ENCODE measurements at places on chromosomes 12 and 14. TPM values are rescaled to one million over a fixed set of nuclear protein-coding genes. Genes with fewer than 3 reads are reported as not detected.

OAS3 gene
- total RNA-seq: 23.1 TPM

GRCh38 chr12:52145228-52146088, 46.4 kb downstream of the KRT80 start:
- H3K4me1 ChIP-seq: no peaks in the 10 kb centered on the region
- no peak for DNase-seq
- H3K27me3 ChIP-seq: peaks cover 5% of the 10 kb centered on the region
- H3K4me3 ChIP-seq: no peak overlapping the region
- H3K36me3 ChIP-seq: no peaks in the 10 kb centered on the region

- no peaks in the 10 kb centered on the region for H3K4me1 ChIP-seq
- H3K27ac ChIP-seq: no peak overlapping the region
- H3K4me3 ChIP-seq: no peak overlapping the region
- H3K36me3 ChIP-seq: no peaks in the 10 kb centered on the region
- DNase-seq: no peak
Observed at GRCh38 chr12:2083561-2083960, 30.8 kb downstream of the CACNA1C start.

DNA sequence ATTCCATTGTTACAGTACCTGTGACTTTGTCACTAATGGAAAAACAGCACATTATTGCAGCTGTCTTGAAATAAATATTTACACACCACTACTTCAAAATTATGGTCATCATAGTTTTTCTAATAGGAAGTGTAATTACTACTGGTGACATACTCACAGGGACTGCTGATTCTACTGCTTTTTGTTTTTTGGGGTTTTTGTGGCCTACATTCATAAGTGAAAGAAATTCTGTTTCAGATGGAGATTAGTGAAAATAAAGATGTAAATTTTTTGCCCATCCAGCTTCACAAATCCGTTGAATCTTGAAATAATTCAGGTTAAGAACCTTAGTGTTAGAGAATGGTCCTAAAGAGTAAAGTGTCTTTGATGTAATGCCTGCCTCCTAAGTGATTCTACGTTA, 17.5 kb downstream of the KNTC1 start:
- DNase-seq: no peak
- H3K4me3 ChIP-seq: no peak overlapping the region
- H3K27ac ChIP-seq: peak overlapping the region; percentile 82
- no peaks in the 10 kb centered on the region for H3K27me3 ChIP-seq
- H3K36me3 ChIP-seq: peaks cover 29% of the 10 kb centered on the region

DNA sequence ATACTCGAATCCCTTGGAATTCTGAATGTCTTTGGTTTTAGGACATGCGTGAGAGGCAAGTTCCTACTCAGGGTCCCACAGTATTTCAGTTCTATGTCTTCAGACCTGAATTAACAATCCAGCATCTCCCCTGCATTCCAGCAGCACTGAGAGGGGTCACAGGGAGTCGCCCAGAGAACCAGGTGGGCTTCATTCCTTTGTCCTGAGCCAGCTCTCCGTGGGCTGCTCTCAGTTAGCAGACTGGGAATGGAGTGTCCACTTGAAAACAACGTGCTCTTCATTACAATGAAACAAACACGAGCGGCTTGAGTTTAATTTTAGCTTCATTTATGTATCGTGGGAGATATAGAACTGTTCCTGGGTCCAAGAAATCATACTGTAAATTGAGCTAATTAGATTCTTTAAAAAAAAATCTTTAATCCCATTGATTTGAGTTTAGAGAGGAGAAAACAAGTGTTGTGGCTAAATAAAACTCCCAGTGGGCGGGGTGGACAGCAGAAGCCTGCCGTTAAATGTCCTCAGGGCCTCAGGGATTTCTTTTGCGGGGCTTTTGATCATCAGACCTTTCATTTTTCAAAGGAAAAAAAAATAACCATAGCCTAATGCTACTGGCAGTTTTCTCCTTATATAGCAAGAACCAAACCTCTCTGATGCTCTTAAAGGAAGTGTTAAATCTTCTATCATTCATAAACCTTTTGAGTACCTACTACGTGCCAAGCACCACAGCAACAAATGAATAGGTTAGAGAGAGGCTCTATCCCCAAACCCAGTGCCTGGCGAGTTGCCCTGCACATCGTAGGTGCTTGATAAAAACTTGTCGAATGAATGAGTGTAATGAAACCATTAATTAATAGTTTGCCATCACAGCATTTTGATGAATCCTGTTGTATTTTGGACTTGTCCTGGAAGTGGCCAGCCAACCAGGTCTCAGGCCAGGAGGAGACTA, 140.4 kb downstream of the CHST11 start:
- no peak for DNase-seq
- peaks cover 7% of the 10 kb centered on the region for H3K36me3 ChIP-seq
- H3K27ac ChIP-seq: peak overlapping the region; percentile 54
- H3K27me3 ChIP-seq: no peaks in the 10 kb centered on the region

GRCh38 chr12:78164154-78164553, 333.5 kb downstream of the NAV3 start:
- H3K4me1 ChIP-seq: no peaks in the 10 kb centered on the region
- H3K27ac ChIP-seq: no peak overlapping the region
- no peaks in the 10 kb centered on the region for H3K27me3 ChIP-seq
- no peak overlapping the region for H3K4me3 ChIP-seq

GRCh38 chr12:113171543-113171942, 13.7 kb downstream of the DDX54 start:
- H3K36me3 ChIP-seq: peaks cover 85% of the 10 kb centered on the region
- H3K27me3 ChIP-seq: no peaks in the 10 kb centered on the region
- H3K4me1 ChIP-seq: peaks cover 32% of the 10 kb centered on the region
- H3K27ac ChIP-seq: peak overlapping the region; percentile 41

GRCh38 chr14:100110816-100111215, 45.6 kb downstream of the EVL start:
- H3K27ac ChIP-seq: no peak overlapping the region
- no peak for DNase-seq
- H3K4me3 ChIP-seq: no peak overlapping the region
- peaks cover 83% of the 10 kb centered on the region for H3K36me3 ChIP-seq

DNA sequence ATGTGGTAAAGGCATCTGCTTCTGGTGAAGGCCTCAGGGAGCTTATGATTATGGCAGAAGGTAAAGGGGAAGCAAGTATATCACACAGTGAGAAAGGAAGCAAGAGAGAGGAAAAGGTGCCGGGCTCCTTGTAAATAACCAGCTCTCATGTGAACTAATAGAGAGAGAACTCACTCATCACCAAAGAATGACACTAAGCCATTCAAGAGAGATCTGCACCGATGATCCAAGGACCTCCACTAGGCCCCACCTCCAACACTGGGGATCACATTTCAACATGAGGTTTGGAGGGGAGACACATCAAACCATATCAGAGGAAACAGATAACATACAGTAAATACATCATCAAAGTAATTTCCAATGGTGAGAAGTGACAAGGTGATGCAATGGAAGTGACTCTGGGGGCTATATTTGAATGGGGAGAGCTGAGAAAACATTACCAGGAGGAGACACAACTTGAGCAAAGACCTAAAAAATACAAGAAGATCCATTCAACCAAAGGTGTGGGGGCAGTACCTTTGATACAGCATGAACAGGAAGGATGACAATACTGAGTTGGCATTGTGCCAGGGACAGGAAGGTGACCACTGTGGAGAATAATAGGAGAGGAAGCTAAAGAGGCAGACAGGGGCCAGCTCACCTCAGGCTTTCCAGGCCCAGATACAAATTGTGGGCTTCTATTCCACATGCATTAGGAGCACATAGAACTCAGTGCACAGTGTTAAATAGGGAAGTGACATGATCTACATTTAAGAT, 134.4 kb upstream of the GRIP1 start:
- no peaks in the 10 kb centered on the region for H3K27me3 ChIP-seq
- no peaks in the 10 kb centered on the region for H3K36me3 ChIP-seq
- DNase-seq: no peak
- peaks cover 13% of the 10 kb centered on the region for H3K4me1 ChIP-seq
- H3K4me3 ChIP-seq: no peak overlapping the region

MYO1H gene
- not detected for total RNA-seq

GRCh38 chr14:70901269-70901668, 6.0 kb upstream of the PCNX1 start:
- H3K27ac ChIP-seq: no peak overlapping the region
- H3K27me3 ChIP-seq: peaks cover 2% of the 10 kb centered on the region
- no peak overlapping the region for H3K4me3 ChIP-seq
- no peaks in the 10 kb centered on the region for H3K36me3 ChIP-seq

LIN7A gene
- total RNA-seq: not detected

- peaks cover 12% of the 10 kb centered on the region for H3K27me3 ChIP-seq
- H3K27ac ChIP-seq: no peak overlapping the region
- H3K36me3 ChIP-seq: peaks cover 2% of the 10 kb centered on the region
- H3K4me1 ChIP-seq: no peaks in the 10 kb centered on the region
Observed at GRCh38 chr14:99708449-99708848, 24.4 kb downstream of the CYP46A1 start.

NANOG gene
- not detected for total RNA-seq

- H3K27me3 ChIP-seq: no peaks in the 10 kb centered on the region
- H3K36me3 ChIP-seq: no peaks in the 10 kb centered on the region
- no peak for DNase-seq
- H3K4me3 ChIP-seq: no peak overlapping the region
- no peak overlapping the region for H3K27ac ChIP-seq
- peaks cover 8% of the 10 kb centered on the region for H3K4me1 ChIP-seq
Observed at GRCh38 chr12:105100998-105101397, 6.5 kb upstream of the WASHC4 start.

DNA sequence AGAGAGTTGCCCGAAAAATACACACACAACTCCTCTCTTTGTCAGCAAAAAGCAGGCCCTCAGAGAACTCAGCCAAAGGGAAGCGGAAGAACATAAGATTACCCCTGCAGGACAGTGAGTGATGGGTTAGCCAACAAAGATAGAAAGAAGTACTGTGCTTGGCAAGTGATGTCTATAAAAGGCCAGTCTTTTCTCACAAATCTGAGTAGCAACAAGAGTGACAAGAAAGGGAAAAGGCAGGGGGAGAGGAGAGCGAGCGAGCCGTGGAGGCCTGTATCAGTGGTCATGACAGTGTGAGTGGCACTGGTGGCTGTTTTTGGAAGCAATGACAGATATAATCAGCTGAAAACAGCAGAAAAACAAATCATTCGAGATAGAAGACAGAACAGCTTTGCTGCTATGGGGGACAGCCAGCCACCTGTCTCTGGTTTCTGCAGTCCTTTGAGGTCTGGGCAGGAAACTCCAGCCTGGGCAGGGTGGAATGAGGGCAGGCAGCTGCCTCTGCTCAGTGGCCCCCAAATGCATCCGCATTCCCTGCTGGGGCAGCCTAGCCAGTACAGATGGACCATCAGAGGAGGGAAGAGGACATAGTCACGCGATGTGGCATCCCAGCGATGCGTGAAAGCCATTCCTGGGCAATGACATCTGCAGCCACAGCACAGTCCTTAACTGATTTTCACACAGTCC, 74.7 kb downstream of the TRIM9 start:
- H3K27me3 ChIP-seq: no peaks in the 10 kb centered on the region
- no peaks in the 10 kb centered on the region for H3K36me3 ChIP-seq
- no peaks in the 10 kb centered on the region for H3K4me1 ChIP-seq

DNA sequence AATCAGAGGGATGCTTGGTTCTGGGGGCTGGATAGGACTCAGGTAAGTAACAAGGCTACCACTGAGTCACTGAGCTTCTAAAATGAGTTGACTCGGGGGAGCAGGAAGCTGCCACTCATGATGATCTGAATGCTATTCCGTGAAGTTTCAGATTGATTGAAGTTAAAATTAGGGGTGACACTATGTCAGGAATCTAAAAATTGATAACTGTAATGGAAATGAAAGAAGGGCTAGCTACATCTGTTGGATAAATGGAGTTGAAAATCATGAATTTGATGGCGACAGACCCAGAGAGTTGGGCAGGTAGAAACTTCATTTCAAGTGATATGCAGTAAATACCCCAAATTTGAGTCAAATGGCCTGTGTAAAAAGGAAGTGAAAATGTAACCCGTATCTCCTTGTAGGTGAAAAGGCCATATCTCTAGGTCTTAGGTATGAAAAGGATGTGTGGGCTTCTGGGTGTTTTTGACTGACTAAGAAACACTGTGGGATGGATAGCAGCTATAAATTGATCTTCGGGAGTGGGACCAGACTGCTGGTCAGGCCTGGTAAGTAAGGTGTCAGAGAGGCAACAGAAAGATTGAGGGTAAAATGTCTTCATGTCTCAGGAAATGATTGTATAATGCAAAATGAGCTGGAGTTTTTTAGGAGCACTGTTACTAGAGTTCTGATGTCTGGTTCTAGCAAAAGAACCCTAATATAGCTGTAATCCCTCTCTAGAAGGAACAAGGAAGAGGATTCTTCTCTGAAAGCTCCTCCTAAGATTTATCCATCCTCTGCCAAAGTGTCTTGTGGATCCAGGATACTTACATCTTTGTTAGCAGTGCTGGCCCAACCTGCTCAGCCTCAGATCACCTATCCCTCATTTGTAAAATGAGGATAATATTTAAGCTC, 57.3 kb downstream of the DAD1 start:
- DNase-seq: no peak
- peak overlapping the region; percentile 93 for H3K27ac ChIP-seq
- H3K4me3 ChIP-seq: peak overlapping the region; percentile 80
- peaks cover 76% of the 10 kb centered on the region for H3K4me1 ChIP-seq

ANKS1B gene
- total RNA-seq: not detected

ZFHX2 gene
- total RNA-seq: 2.2 TPM

TMEM119 gene
- not detected for total RNA-seq

KLRC1 gene
- not detected for total RNA-seq

PAPLN gene
- total RNA-seq: 0.46 TPM

GRCh38 chr14:22379727-22380126, 209.3 kb downstream of the DAD1 start:
- H3K36me3 ChIP-seq: no peaks in the 10 kb centered on the region
- peaks cover 48% of the 10 kb centered on the region for H3K4me1 ChIP-seq
- H3K4me3 ChIP-seq: no peak overlapping the region
- H3K27me3 ChIP-seq: no peaks in the 10 kb centered on the region
- no peak overlapping the region for H3K27ac ChIP-seq

GRCh38 chr14:104114421-104115130, 23.8 kb upstream of the KIF26A start:
- H3K27ac ChIP-seq: no peak overlapping the region
- no peaks in the 10 kb centered on the region for H3K36me3 ChIP-seq
- peaks cover 7% of the 10 kb centered on the region for H3K4me1 ChIP-seq
- H3K4me3 ChIP-seq: no peak overlapping the region

DNA sequence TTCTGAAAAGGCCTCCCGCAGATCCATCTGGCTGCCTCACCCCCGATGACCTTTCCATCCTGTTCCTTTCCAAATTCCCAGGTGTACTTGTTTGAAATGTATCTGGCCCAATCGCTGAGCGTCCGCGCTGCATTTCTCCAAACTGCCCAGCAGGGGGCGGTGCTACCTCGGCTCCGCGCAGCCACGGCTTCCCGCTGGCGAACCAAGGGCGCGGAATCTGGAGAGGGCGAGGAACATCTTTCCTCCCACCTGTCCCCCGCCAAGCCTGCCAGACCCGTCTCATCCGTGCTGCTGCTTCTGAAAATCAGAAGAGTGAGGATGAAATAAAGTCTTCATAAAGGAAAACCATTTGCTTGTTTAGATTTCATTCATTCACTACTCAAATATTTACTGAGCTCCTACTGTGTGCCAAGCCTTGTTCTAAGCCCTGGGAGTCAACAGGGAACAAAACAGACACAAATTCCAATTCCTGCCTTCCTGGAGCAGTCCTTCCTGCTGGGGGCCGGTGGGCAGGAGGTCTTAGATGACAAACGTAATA, 16.8 kb upstream of the MYL2 start:
- H3K27me3 ChIP-seq: peaks cover 20% of the 10 kb centered on the region
- no peaks in the 10 kb centered on the region for H3K36me3 ChIP-seq
- no peak overlapping the region for H3K27ac ChIP-seq
- peaks cover 6% of the 10 kb centered on the region for H3K4me1 ChIP-seq

GRCh38 chr12:39830171-39830570, 210.6 kb upstream of the ABCD2 start:
- no peaks in the 10 kb centered on the region for H3K27me3 ChIP-seq
- H3K4me3 ChIP-seq: no peak overlapping the region
- H3K4me1 ChIP-seq: no peaks in the 10 kb centered on the region
- peaks cover 5% of the 10 kb centered on the region for H3K36me3 ChIP-seq

SLC8A3 gene
- total RNA-seq: 0.13 TPM
